Bronchial epithelial cell (primary cell): ENCODE measurements at places on chromosomes 5 and 9.

DNA sequence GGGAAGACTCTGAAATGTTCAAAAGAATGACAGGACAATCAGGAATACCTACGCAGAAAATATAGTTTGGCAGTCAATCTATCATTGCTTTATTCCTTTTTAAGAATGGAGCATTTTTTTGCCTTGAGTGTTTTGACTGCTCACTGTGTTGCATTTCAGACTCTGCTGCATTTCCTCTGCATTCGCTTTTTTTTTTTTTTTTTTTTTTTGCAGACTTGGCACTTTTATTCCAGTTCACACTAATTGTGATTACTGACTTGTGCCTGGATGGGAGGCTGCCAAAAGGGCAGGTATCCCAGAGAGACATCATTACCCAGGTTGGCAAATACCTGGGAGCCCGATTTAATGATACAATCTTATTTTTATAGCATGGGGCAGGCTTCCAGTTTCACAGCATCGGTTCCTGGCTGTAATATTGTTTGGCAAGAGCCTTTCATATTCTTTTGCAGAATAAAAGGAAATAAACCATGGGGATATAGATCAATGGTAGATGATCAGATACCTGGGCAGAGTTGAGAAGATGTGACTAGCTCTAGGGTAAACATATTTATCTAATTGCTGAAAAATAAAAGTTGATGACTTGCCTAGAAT lies 1132.6 kb downstream of the MAT2B start:
- DNase-seq: no peak

- no peak for DNase-seq
These were observed 318.4 kb upstream of the PANK3 start for GRCh38 chr5:168897387-168898122.

GRCh38 chr5:159905496-159905895 lies 10.8 kb upstream of the ADRA1B start:
- DNase-seq: peak; percentile 100

GRCh38 chr5:14178671-14179211 lies 35.6 kb downstream of the TRIO start:
- DNase-seq: peak; percentile 65

DNA sequence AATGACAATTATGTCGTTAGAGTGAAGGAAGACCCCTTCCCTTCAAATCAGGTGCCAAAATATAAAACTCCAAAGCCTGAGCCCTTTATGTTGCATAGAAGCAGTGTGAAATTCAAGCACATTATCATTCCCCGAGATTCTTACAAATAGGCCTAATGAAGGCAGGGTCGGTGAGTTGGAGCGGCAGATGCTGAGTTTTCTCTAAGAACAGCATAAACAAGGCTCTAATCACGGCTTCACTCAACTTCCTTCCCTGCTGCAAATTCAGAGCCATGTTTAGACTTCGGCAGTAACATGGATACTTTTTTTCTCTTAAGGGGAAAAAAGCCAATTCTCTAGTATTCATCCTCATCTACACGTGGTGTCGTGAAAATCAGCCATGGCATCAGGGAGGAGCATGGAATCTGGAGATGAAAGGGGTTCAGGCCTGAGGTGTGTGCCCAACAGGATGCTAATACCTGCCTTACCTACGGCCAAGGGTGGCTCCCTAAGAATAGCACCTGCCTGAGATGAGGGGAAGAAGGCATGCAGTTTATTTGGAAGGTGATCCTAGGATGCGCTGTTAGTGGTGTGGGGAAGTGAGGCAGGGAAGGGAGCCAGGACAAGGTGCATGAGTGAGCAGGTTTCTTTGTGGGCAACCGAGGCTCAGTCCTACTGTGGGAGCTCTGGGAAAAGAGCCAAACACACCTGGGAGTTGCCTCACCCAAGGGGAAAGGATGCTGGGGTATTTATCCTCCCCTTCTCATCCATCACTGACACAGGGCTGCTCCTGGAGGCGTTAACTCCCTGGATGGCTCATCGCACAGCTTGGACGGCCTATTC lies 146.8 kb upstream of the TBC1D2 start:
- DNase-seq: no peak

GRCh38 chr5:14571901-14572300 lies 9.7 kb upstream of the OTULINL start:
- no peak for DNase-seq

- no peak for DNase-seq
These were observed 31.3 kb downstream of the ADAMTS2 start for GRCh38 chr5:179313849-179314521.

DNA sequence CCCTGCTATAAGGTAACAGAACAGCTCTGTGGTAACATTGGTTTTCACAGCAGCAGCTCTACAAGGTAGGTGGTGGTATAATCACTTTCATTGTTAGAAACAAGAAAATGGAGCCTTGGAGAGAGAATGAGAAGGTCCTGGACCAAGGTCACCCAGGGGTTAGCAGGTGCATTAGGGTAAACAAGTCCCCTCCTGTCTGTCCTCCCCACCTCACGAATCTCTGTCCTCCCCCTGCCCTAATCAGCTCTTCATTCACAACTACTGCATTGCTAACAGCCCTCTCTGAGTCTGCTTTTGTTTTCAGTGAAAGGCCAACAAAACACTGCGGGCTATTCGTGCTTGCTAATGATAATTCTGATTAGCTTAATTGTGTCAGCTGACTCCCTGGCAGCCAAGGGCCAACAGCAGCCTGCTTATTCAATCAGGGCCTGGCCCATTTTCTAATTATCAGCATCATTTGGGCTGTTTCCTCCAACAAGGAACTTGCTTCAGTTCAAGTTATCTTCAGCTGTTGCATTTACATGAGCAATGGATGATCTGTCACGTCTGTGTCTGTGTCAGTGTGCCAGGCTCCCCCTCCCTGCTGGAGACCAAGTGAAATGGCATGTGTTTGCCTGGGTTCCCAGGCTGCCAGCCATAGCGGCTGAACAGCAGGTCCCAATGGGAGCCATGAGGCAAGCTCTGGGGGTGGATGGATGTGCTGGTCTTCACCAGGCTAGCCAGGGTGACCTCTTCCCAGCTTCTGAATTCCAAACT lies 56.7 kb upstream of the EQTN start:
- DNase-seq: no peak

GRCh38 chr9:132877824-132878694 lies at the start of gene AK8:
Gene AK8, minus strand, starts transcription at chr9:132878284. Its CDS starts 29 bp downstream, at chr9:132878255.
- no peak for DNase-seq

- peak; percentile 62 for DNase-seq
These were observed 78.9 kb downstream of the SMARCA2 start for GRCh38 chr9:2093920-2094597.

GRCh38 chr5:178625679-178626483 lies 969 bp downstream of the CLK4 start:
- peak; percentile 41 for DNase-seq

GRCh38 chr5:31827867-31828266 lies 188.9 kb downstream of the PDZD2 start:
- DNase-seq: peak; percentile 91

GRCh38 chr9:85729882-85730281 lies 11.9 kb downstream of the AGTPBP1 start:
- no peak for DNase-seq

GRCh38 chr5:59218424-59219045 lies 635.7 kb downstream of the RAB3C start:
- peak; percentile 49 for DNase-seq

GRCh38 chr9:28832168-28832770 lies 1259.0 kb upstream of the C9orf72 start:
- DNase-seq: no peak

DNA sequence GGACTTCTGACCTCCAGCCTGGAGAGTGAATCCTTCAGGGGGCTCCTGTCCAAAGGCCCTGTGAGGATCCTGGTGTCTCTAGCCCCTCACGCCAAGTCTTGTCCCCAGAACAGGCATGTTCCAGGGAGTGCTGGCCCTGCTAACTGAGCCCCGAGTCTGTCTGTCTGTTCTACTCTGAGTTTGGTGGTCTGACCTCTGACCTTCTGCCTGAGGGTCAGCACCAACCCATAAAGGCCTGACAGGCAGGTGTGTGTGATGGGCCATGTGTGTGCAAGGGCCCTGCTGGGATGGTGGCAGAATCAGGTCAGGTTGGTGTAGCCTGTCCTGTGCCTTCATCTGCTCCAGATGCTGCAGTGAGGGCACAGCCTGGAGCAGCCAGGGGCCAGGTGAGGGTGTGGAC lies 46.3 kb downstream of the PHF2 start:
- no peak for DNase-seq

DNA sequence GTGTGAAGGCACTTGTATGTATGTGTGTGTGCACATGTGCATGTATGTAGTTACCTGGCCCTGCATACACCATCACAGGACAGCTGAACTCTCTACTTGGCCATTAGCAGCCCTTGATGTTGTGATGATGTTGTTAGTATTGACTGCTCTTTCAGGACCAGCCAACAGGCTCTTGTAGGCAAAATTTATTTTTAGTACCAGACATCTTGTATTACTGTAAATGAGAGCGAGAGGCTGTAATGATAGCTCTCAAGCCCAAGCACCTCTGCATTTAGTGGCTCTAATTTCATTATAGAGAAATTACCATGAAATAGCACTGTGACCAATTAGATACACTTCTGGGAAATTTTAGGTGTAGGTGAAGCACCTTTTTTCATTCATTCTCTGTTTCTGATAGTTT lies 158.0 kb downstream of the SMARCA2 start:
- no peak for DNase-seq

DNA sequence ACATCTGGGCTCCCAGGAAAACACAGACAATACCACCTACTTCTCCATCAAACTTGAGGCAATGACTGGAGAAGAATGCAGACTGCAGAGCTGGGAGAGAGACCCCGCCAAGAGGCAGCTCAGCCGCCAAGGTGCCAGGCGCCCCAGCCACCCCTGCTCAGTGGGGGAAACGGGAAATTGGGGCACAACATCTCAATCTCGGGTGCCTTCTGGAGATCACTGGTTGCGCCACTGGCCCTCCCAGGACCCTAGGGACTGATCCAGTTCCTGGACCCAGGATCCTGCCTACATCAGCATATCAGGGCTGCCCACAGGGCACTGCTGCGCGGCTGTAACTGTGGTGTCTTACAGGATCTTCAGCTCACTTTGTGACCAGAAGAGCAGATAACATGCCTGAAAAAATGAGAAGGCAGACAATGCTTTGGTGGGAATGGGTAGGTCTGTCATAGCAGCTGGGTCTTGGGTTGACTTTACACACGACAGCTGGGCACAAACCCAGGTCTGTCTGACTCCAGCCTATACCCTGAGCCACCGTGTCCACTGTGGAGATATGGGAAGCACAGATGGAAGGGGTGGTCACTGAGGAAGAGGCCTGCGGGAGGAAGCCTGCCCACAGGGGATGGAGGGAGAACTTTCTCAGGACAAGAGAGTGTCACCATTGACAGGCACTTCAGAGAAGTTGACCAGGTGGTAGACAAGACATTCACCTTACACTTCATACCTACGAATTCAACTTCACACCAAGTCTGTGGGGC lies 135.2 kb upstream of the RAPGEF1 start:
- no peak for DNase-seq

GRCh38 chr9:9623506-9623905 lies 989.3 kb downstream of the PTPRD start:
- DNase-seq: no peak

- peak; percentile 53 for DNase-seq
These were observed 72.8 kb upstream of the ZNF608 start for GRCh38 chr5:124819201-124819600.

GRCh38 chr5:6251565-6252102 lies 126.7 kb downstream of the MED10 start:
- DNase-seq: no peak

DNA sequence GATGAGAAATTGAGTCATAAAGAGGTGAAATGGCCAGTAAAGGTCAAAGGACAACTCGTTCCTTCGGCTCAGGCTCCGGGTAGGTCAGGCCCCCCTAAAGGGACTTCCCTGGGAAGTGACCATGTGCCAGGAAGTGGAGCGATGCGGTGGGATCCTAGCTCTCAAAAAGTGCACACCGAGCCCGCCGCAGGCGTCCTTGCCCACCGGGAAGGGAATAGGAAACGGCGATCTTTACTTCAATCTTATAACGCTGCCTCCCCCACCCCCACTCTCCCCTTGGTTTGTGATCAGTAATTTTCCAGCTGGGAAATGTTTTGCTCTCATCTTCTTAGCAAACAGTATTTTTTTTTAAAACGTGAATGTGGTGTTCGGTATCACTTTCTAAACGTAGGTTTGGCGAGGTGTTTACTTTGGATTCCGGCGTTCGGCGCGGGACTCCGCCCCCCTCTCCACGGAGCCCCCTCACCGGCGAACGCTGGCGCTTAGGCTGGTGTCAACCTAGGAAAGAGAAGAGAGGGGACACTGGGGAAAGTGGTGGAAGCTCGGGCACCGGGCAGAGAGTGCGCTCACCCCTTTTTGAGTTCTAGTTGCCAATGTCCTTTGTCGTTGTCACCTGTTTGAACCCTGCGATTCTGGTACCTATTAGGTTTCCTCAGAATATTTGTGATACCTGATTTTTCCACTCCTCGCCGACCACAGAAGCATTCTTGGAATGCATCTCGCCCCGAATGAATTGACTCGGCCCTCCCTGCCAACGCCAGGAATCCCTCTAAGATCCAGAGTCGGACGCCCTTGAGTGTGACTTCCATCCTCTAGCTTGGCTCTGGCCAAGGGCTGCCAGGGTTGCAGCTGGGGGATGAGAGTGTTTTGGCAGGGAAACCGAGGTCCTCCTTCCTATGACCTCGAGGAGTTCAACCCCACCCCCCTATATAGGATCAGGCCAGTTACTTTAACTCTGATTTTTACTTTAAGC lies 1.8 kb upstream of the KLF4 start:
- DNase-seq: no peak

DNA sequence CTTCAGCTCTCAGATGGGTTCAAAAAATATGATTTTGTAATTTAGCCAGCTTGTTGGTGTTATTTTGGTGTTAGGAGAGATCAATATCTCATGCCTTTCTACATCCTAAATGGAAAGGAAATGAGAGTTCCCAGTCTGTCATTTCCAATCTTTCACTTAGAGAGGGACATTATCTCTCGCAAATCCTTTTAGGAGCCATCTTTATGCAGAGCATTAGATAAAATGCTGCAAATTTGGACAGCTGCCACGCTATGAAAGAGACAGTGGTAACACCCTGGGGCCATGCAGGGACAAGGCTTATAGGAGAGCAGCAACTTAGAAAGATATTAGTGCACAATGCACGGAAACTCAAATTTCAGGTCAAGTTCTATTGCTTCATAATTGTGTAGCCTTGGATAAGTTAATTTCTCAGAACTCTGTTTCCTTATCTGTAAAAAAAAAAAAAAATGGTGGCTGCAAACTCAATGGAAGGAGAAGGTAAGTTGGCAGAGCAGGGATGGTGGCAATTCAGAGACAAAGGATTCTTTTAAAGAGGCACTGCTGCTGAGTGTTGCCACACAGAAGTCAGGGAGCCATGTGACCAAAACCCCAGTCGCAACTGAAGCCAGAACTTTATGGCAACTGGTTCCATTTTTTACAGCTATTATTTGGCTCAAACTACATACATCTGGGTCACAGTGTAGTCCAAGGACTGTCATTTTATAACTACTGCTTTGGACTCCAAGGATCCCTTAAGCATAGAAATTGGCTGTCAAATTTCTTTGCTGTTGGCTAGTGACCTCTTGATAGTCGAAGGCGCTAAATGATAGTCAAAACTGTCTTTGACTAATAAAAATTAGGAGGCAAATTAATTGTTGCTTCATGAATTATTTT lies 210.2 kb downstream of the FRMD3 start:
- DNase-seq: no peak

GRCh38 chr5:135443161-135443960 lies 3.8 kb downstream of the DCANP1 start:
- no peak for DNase-seq
